ENCODE measurements at places on chromosomes 6 and 20.

GRCh38 chr6:22647719-22648118 lies 78.4 kb downstream of the HDGFL1 start:
- DNase-seq, result no peak

GRCh38 chr6:157831424-157832249 lies 8.6 kb downstream of the SNX9 start:
- DNase-seq, result no peak

DNA sequence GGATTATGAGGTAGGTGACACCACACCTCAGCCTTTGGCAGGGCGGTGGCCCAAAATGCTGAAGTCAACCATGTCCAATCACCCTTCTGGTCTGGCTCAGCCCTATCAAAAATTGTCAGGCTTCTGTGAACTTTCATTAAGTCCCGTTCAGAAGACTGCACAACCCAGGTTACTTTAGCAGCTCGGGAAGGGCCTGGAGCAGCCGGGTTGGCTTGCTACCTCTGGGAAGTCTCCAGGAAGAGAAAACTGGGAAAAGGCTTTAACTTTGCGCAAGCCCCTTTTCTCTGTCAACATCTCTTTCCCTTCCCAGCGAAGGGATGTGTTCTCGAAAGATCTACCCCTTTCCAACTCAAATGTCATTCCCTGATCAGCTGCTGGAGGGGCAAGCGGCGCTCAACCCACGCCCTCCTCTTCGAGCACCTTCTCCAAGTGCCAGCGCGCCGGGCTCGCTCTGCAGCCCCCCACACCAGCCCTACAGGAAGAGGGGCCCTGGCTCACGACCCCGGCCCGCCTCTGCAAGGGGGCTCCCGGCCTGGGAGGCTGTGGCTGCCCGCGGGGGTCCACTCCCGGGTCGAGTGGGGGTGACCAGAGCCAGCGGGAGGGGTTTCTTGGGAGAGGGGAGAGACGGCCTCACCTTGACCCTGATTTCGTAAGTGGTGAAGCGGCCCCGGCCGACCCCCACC lies 573 bp downstream of the SNX3 start:
- DNase-seq, result no peak

DNA sequence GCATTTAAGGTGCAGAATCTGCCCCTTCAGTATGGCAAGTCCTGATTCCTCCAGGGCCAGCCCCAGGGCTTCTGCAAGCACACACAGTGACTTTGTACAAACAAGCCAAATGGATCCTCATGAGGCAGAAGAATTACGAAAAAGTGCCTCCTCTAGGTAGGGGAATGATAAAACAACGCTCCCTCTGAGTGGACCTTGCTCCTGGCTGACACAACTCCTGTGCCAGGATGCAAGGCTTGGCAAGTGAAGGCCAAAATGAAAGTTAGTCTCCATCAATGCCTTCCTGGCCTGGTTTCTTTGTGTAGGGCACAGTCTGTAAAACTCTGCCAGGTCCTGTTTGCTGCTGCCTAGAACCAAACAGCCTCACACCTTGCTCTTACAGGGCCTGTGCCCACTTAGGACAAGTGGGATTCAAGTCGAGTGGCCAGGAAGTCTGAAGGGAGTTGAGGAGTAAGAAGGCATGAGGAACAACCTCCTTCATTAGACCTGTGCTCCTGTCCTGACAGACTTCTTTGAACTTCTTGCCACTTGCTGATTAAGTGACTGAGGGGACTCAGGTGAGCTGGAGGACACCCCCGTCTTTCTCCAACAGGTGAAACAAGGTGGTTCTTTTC lies 417.1 kb downstream of the CDC5L start:
- no peak for DNase-seq

Measured in stimulated activated naive CD4-positive, alpha-beta T cell treated with Interleukin-2 at 50 U/mL for 16 hours (primary cell).